ENCODE measurements at places on chromosomes 12 and 14.

- DNase-seq, result no peak
Observed at GRCh38 chr12:53975479-53976152, 862 bp upstream of the HOTAIR start.

DNA sequence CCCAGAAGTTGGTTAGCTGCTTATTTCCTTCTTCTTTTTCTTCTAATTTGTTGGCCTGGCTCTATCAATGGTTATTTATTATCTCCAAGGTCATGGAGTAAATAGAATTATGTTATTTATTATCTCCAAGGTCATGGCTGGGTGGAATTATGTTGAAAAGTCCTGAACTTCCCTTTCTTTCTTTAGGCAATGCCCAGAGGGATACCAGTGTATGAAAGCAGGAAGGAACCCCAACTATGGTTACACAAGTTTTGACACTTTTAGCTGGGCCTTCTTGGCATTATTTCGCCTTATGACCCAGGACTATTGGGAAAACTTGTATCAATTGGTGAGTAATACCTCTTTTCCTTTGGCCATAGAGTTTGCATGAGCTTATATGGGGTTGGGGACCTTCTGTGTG is 111.6 kb downstream of the SCN8A start:
- no peak for DNase-seq

DNA sequence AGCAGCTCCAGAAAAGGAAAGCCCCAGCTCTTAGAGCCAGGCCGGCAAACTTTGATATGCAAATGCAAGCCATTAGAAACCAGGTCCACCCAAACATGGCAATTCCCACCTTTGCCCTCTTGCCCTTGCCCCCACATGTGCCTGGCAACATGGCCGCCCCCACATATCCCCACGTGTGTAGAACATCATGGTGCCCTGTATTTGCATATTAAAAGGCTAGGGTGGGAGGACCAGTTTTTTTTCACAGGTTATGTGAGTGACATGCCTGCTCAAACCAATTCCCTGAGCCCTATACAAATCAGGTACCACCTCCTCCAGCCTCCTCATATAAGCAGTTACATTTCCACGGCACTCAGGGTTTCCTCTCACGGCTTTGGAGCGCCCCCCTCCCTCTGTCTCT is 6.1 kb upstream of the ALDH1L2 start:
- no peak for DNase-seq

- DNase-seq, result no peak
Observed at GRCh38 chr12:2648406-2648805, 146.4 kb upstream of the FKBP4 start.

Data from PC-3 (cell line).